ENCODE measurements at places on chromosomes 3 and 15.

GRCh38 chr15:78323693-78324092, 16.5 kb upstream of the CRABP1 start:
- no peak for DNase-seq

DNA sequence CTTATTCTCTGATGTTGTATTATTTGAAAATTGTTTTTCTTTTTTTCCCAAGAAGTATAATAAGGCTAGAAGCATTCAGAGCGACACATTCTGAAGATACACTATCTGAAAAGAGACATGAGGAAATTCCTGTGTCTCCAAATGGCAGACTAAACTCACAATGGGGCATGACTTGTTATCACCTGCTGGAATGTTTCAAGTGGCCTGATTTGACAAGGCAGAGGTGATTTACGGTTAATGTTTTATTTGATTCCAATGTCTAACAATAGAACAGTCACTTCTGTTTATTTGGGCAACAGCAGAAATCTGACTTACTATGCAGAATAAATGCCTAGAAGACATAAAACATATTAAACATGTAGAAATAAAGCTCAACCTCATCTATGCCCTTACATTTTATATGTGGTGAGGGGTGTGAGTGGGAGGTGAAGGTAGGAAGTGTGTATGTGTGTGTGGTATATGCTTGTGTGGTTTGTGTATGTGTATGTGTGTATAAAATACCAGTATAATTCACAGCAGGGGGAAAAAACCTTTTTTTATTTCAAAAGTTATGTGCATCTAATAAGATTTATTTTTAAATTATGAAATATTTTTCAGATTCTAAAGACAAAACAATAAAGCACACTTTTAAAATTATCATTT, 1051.7 kb downstream of the ROBO2 start:
- no peak for DNase-seq

DNA sequence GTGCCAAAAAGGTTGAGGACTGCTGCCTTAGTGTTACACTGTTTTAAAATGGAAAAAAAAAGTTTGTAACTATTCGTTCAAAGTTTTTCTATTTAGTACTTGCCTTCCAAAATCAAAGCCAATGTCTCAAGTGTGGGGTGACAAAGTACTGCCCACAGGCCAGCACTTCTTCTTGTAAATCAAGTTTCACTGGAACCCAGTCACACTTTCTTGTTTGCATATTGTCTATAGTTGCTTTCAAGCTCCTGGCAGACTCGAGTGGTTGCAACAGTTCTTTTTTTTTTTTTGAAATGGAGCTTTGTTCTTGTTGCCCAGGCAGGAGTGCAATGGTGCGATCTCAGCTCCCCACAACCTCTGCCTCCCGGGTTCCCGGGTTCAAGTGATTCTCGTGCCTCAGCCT, 75.3 kb upstream of the RPL35A start:
- no peak for DNase-seq

DNA sequence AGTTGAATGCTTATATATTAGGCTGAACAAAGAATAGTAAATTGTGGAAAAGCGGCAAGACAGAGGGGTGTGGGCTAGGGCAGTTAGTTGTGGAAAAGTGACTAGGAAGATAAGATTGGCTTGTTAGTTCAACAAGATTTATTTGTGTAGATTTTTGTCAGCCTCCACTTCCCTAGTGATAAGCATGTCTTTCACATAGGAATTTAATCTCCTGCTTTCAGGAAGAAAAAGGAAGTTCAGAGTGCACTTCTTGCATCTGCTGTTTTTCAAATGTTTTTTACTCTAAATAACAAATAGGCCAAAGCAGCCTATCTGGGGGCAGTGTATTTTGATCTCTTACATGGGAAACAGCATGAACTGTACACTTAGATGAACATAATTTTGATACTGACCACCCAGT, 919.9 kb downstream of the NAALADL2 start:
- DNase-seq, result no peak

DNA sequence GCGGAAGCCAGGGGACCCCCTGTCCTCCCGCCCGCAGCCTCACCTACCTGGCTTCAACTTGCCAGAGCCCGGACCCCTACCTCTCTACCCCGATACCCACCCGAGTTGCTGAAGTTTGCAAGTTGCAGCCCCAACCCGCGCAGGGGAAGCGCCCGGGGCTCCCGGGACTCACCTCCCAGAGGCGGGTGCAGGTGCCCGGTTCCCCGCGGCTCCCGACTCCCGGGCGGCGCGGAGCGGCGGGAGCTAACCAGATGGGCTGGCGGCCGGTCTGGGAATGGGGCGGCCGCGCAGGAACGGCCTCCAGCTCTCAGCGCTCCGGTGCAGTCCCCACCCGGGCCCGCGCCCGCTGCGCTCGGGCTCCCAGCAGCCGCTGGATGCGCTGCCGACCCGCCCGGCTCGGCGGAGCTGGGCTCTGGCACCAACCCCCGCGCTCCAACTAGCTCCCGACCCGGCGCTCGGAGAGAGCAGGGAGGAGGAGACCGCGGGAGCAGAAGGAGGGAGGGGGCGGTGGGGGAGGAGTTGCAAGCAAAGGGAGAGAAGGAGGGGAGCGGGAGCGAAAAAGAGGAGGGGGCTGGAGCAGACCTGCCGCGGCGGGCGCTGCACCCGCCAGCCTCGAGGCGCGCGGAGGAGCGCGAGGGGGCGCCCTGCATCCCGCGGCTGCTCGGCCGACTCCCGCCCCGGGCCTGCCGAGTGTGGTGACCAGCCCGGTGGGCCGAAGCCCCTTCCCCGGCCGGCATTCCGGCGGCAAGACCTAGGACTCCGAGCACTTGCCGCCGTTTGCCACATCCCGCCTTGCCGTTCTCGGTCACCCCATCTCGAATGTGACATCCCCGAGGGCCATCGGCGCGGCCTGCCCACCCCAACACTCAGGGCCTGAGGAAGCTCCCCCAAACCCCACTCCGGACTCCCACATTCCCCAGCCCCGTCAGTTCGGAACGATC, at the start of gene SEMA5B:
Gene SEMA5B, minus strand, starts transcription at position 472 of the 941 bp plus-strand sequence. CDS start 66,500 bp downstream, outside the sequence.
- DNase-seq, result no peak

- DNase-seq, result no peak
Observed at GRCh38 chr3:117285737-117286136, 576.2 kb downstream of the TUSC7 start.

Measured in activated gamma-delta T cell treated with anti-CD3 and anti-CD28 coated beads, Interleukin-2, amount 50 U/mL, for 16 hours (primary cell).